ENCODE measurements at places on chromosomes 12 and 14.

- DNase-seq = no peak
Observed at GRCh38 chr12:56243731-56244181, 13.9 kb downstream of the SLC39A5 start.

DNA sequence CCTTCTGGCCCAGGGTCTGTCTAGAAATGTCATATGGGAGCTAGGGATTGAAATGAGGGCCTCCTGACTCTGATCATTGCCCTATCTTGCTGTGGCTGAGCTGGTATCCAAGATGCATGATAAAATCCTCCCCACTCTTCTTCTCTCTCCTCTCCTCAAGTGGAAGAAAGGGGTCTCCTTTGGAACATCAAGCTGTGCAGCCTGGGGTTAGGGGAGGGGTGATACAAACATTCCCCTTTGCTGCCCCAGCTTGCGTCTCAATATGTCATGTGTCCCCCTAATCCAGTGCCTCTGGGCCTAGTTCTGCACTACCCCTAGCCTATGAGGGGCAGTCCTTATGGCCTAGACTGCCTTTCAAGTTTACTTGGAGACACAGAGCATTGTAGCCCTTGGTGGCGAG lies 8.5 kb downstream of the RDH16 start:
- DNase-seq = no peak

DNA sequence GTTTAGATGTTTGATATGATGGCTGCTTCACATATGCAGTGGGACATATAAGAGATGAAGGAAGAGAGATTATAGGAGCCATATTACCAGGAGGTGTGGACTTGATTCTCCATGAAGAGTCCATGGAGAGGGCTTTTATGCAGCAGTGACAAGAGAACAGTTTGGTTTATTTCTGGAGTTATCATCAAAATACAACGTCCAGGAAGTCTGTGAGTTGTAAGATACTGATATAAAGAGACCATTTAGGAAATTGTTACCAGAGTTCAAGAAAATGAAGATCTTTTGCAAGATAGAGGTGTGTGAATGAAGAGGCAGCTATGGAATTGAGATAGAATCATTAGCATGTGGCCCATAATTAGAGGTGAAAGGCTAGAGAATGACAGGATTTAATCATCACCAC lies 431.7 kb downstream of the NPAS3 start:
- no peak for DNase-seq

DNA sequence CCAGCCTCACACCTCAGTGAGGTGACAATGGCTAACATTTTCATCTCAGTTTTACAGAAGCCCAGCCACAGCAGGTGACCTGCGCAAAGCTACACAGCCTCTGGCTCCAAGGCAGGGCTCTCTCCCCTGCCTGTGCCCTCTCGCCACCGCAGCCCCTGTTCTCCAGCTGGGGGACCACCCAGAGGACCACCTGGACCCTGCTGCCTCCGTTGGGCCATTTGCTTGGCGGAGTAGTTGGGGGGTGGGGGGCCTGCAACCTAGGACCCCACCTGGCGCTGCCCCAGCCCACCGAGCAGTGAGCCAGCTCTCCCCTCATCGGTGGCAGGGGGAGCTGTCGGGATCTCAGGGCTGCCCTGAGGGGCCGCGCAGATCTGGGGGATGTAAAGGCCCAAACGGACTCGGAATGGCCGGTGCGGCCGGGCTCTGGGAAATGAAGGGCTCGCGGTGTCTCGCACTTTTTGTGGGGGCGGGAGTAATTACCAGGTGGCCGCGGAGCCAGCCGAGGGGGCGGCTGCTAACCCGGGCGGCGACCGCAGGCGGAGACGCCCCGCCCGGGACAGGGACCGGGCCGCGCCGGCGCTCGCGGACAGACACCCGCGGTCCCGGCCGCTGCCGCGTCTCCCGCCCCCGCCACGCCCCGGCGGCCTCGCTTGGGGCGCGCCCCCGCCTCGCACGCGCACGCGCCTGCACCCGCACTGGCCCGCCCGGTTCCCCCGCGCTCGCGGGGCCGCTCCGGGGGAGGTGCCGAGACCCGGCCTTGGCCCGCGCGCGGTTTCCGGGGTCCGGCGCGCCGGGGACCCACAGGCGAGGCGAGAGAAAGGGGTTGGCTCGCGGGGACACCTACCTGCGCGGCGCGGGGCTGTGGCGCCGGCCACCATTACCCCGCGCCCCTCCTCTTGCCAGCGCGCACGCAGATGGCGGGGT lies 8.6 kb upstream of the GPR68 start:
- DNase-seq = no peak

- no peak for DNase-seq
Observed at GRCh38 chr12:10136637-10137205, 6.7 kb upstream of the CLEC7A start.

- no peak for DNase-seq
Observed at GRCh38 chr14:102464846-102465341, 44.7 kb downstream of the ANKRD9 start.

GRCh38 chr12:3089588-3089987 lies 12.4 kb downstream of the TSPAN9 start:
- no peak for DNase-seq

GRCh38 chr14:67187826-67188225 lies 1.4 kb upstream of the GARIN2 start:
- no peak for DNase-seq

GRCh38 chr12:33514893-33515292 lies 75.3 kb upstream of the SYT10 start:
- no peak for DNase-seq

DNA sequence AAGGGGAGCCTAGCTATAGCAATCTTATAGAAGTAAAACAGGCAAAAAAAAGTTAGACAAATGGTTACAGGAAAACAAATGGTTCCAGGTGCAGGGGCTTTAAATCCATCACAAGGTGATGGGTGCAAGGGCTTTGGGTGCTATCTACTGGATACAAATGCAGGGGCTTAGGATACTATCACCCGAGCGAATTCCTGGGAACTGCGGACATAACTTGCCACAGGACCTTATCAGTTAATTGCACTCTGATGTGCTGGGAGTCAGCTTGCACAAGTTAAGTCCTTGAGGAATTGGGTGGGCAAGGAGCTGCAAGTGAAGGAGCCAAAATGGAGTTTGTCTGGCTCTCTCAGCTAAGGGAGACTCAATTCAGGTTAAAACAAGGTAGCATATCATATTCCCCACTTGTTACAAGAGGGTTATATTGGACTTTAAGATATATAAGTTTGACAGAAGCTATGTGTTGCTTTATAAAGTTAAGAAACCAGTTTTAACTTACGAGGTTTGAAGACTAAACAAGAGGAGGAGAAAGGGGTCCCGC lies 115.0 kb upstream of the PZP start:
- DNase-seq = no peak
